ENCODE measurements at places on chromosomes 11 and 22. TPM values are rescaled to one million over a fixed set of nuclear protein-coding genes. Genes with fewer than 3 reads are reported as not detected.

Gene FXYD6
- total RNA-seq = not detected

Gene SIPA1
- total RNA-seq = 72.3 TPM

Gene MMP11
- 32.8 TPM for total RNA-seq

Gene CPT1A
- total RNA-seq = 31.1 TPM

Gene CXCR5
- total RNA-seq = not detected

Gene MMP8
- not detected for total RNA-seq

Gene RCOR2
- total RNA-seq = 1.6 TPM

Gene SLC22A8
- not detected for total RNA-seq

Gene KRTAP5-7
- total RNA-seq = not detected

Gene MSANTD2
- total RNA-seq = 25.6 TPM

Gene DDTL
- total RNA-seq = 1.1 TPM

Gene CCDC116
- total RNA-seq = 0.22 TPM

Gene TRIM6
- 14.0 TPM for total RNA-seq

Gene MIAT
- 1.1 TPM for total RNA-seq

Gene TMA7B
- total RNA-seq = not detected

Gene BAIAP2L2
- 3.4 TPM for total RNA-seq

Gene RTN4R
- total RNA-seq = 0.29 TPM

Measured in placental pericyte (primary cell).